ENCODE measurements at places on chromosomes 11 and 22.

GRCh38 chr11:96019810-96020747 is 96.2 kb upstream of the MTMR2 start:
- DNase-seq: no peak

DNA sequence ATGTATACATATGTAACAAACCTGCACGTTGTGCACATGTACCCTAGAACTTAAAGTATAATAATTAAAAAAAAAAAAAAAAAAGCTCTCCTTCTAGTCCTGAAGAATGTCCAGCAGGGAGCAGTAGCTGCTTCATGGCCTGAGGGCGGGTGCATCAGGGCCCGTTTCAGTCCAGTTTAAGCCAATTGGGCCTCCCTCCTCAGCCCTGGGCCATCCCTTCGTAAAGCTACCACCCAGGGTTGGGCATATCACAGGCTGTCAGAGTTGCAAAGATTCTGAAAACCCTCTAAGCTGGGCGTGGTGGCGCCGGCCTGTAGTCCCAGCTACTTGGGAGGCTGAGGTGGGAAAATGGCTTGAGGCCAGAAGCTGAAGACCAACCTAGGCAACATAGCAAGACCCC is 5.4 kb downstream of the TMPRSS13 start:
- no peak for DNase-seq

- no peak for DNase-seq
Measured at GRCh38 chr11:66279092-66279734, 1.2 kb downstream of the CNIH2 start.

- DNase-seq: no peak
Measured at GRCh38 chr22:28012832-28013460, 93.9 kb upstream of the PITPNB start.

DNA sequence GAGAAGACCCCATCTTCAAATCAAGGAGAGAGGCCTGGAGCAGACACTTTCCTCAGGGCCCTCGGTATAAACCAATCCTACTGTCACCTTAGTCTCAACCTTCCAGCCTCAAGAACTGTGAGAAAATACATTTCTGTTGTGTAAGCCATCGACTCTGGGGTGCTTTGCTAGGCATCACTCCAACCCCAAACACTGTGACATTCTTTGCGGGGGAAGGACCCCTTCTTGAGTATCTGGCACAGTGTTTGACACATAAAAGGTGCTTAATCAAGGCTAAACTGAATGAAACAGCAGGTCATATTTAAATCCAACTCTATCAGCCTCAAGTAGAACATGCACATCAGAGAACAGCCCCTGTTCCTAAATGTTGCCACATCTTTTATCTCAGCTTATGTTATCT is 558.1 kb downstream of the INSC start:
- no peak for DNase-seq

- no peak for DNase-seq
Measured at GRCh38 chr11:76049511-76049910, 156.8 kb downstream of the WNT11 start.

- DNase-seq: peak; percentile 97
Measured at GRCh38 chr11:62125881-62126280, 2.1 kb downstream of the INCENP start.

DNA sequence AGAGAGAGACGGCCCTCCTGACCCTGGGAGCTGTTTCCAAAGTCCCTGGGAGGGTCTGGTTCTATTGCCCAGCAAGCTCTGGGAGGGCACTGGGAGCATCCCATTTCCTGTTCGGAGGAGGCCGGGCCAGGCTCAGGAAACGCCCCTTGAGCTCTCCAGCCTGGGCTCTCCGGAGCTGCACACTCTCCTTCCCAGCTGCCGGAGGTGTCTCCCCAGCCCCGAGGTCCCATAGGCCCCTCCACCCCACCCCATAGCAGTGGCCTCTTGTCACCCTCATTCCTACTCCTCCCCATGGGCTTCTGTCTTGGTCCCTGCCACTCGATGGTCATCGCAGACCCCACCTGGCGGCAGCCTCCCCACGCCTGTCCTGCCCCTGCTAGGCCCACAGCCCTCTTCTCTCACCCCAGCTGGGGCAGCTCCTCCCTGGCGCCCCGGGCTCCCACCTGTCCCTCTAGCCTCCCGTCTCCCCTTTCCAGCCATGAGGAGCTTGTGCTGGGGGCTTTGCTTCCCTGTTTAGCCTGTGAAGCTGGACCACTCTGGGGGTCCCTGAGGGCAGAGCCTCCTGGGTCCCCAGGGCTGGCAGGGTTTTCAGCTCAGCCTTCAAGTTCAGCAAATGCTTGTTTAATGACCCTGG is 2.8 kb downstream of the TSPAN32 start:
- no peak for DNase-seq

GRCh38 chr11:133339495-133340140 is 192.7 kb downstream of the OPCML start:
- DNase-seq: no peak

- DNase-seq: no peak
Measured at GRCh38 chr22:43275545-43276317, 67.4 kb downstream of the SCUBE1 start.

Measured in foreskin melanocyte (primary cell).